Esophagus muscularis mucosa (tissue), 4 donors: ENCODE measurements at places on chromosomes 16 and 17. TPM values are rescaled to one million over a fixed set of nuclear protein-coding genes. Genes with fewer than 3 reads are reported as not detected.

Gene MYOCD
- total RNA-seq, result 146 TPM

Gene FSCN2
- total RNA-seq, result 1.2 TPM

Gene ABCC3
- 2.9 TPM for total RNA-seq

Gene NEUROD2
- total RNA-seq, result not detected

Gene CDH8
- 2.0 TPM for total RNA-seq
